GM23248 (cell line): ENCODE measurements at places on chromosomes 12 and 14. TPM values are rescaled to one million over a fixed set of nuclear protein-coding genes. Genes with fewer than 3 reads are reported as not detected.

DNA sequence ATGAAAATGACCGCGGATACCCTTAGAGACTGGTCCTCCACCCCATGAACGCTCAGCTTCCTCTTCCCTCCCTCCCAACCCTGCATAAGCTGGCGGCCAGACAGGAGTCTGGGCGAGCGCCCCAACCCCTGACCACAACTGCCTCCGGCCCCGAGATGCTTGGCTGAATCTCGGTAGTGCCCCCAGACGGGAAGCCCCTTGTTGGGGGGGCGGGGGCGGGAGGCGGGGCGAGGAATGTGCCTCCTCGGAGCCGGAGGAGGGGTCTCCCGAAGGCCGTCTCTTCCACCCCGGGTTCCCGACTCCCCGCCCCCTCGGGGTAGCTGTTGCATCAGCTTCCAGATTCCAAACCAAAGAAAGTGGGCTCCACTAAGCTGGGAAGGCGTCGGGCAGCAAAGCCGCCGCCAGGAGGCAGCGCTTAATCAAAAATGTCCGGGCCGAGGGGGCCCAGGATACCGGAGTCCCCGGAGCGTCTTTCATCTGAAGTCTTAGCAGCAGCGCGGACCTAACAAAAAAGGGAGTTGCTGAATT is 7.1 kb upstream of the MRPL52 start:
- peak; percentile 94 for DNase-seq

TSFM gene
- polyA plus RNA-seq: 36.1 and 42.2 TPM in 2 replicates

PTPN21 gene
- 5.7 and 7.8 TPM in 2 replicates for polyA plus RNA-seq

DNA sequence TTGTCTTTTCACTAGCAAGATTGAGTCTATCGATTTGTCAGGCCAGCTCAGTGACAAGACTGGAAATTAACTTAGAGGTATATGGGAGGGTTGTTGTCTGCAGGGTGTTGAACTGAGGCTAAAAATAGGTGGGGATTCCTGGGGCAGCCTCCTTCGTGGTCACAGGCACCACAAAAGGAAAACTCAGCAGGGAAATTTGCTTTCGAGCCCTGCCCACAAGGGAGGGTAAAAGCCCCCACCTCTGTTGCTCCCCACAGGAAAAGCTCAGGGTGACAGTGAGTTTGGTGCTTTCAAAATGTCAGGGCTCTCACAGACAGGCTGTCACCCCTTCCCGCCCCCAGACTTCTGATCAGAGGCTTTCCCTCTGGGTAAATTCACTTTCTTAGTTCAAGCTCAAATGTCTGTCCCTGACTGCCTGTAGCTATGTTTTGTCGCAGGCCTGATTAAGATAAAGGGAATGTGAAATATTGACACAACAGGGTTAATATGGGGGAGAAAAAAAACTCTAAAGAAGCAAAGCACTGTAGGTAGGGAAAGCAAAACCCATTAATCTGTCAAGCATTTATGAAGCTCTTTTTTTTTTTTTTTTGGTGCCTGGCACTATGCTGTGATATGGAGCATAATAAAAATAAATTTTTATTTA is 11.7 kb upstream of the NFKBIA start:
- DNase-seq: no peak

- no peak for DNase-seq
These were observed 53.8 kb downstream of the FZD10 start for GRCh38 chr12:130216031-130216430.

- DNase-seq: no peak
These were observed 951.4 kb downstream of the VRK1 start for GRCh38 chr14:97748616-97749015.

DNA sequence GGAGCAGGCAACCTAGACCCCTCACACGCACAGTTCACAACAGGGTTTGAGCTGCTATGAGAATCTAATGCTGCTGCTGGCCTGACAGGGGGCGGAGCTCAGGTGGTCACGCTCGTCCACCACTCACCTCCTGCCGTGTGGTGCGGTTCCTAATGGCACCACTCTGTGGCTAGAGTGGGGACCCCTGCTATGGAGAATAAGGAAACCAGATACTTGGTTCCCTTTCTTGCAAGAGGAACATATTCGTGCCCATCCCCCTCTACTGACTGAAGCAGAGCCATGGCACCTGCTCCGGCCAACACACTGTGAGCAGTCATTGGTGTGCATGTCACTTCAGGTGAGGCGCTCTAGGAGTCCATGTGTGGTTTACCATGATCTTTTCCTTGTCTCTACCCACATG is 30.4 kb upstream of the RIMBP2 start:
- DNase-seq: no peak

DNA sequence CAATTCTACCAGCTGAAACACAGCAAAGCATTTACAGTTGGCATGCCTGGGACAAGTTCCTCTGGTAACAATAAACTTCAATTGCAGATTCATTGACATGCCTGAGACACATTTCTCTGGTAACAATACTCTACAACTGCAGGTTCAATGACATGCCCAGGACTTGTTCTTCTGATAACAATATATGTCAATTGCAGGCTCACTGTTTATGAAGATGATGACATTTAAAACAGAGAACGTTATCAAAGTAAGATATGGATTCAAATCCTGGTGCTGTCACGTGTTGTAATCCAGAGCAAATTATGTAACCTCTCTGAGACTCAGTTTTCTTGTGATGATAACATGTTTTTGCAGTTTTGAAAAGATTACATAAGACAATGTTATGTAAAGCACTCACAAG is 20.5 kb downstream of the KITLG start:
- DNase-seq: no peak

FAM222A gene
- polyA plus RNA-seq: not detected in 2 replicates

GRCh38 chr14:53894456-53894855 is 62.2 kb downstream of the BMP4 start:
- peak; percentile 38 for DNase-seq

GRCh38 chr14:44567997-44568396 is 60.9 kb upstream of the FSCB start:
- no peak for DNase-seq

MAP1LC3B2 gene
- polyA plus RNA-seq: 8.4 and 9.0 TPM in 2 replicates

TNS2 gene
- 24.1 and 26.1 TPM in 2 replicates for polyA plus RNA-seq

DNA sequence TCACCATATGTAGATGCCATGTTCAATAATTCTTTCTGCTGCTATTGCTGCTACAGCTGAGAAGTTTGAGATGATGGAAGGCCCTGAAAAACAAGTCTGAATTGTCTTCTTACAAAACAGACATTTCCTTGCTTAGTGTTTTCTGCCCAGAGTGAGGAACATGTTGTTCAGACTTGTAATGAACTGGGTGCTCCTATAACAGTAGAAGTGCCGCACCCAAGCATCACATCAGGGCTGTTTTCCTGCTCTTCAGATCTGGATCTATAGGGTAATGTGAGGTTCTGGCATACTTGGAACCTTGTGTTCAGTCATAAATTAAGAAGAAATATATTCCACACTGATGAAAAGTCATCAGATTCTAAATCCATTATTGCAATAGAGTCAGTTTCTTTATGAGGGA is 171.9 kb upstream of the DIO2 start:
- DNase-seq: no peak

- DNase-seq: no peak
These were observed 107.7 kb upstream of the IFNG-AS1 start for GRCh38 chr12:67881565-67881964.

DNA sequence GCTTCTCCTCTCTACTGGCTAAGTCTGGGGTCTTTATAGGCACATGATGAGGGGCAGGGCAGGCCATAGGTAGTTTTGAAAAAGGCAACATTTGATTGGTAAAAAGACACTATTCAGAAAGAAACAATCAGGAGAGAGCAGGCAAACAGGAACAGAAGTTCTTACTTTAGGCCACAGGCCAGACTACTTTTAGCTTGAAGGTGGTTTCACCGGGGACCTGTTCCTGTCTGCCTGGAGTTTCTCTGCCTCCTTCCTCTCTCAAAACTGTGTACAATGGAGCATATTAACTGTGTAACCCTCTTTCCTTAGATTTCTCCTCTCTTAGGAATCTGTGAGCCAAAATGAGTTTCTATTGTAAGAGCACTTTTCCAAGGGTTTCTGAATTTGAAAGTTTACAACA is 167.9 kb upstream of the AVPR1A start:
- no peak for DNase-seq

TEX22 gene
- polyA plus RNA-seq: 0.27 and 0.46 TPM in 2 replicates

MYH6 gene
- polyA plus RNA-seq: 0.80 TPM in 1 of 2 replicates, not detected in the other

DNA sequence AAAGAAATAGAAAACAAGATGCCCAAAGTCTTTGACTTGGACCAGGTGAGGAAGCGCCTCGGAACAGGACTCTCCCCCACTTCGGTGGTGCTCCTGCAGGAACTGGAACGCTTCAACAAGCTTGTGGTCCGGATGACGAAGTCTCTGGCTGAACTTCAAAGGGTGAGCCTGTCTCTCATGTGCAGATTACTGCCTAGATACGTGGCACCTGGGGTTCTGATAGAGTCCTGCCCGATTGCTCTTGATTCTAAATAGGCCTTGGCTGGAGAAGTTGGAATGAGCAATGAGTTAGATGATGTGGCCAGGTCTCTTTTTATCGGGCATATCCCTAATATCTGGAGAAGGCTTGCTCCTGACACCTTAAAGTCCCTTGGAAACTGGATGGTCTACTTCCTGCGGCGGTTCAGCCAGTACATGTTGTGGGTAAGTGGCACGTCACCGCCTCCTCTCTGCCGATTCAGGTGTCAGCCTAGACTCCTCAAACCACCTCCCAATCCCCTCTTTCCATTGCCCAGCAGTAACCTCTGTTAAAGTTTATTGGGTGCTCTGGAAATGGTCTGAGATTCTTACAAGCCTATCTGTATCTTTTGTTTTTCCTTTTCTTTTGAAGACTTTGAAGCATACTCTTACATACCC is 40.8 kb downstream of the CCDC92 start:
- DNase-seq: no peak

SDSL gene
- polyA plus RNA-seq: 13.4 and 14.6 TPM in 2 replicates

FOXA1 gene
- polyA plus RNA-seq: 0.10 TPM in 1 of 2 replicates, not detected in the other

PIWIL1 gene
- polyA plus RNA-seq: not detected in 2 replicates
